ENCODE measurements at places on chromosomes 5 and 9.

DNA sequence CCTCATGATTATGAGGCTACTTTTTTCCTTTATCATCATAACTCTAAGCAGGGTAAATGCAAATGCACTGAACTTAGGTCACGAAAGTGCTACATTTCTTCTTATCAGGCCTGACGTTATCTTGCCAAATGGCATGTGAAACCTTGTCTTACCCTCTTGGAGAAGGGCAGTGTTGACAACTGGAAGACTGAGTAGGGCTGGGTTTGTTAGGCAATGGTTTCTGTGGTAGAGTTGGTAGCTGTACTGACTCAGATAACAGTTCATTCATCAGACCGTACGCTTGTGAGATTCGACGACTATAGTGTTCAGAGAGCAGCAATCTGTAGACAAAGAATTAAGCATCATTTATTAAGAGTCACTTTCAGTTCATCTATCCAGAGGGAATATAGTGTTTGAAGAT, 127.7 kb downstream of the CPLANE1 start:
- no peak for DNase-seq

DNA sequence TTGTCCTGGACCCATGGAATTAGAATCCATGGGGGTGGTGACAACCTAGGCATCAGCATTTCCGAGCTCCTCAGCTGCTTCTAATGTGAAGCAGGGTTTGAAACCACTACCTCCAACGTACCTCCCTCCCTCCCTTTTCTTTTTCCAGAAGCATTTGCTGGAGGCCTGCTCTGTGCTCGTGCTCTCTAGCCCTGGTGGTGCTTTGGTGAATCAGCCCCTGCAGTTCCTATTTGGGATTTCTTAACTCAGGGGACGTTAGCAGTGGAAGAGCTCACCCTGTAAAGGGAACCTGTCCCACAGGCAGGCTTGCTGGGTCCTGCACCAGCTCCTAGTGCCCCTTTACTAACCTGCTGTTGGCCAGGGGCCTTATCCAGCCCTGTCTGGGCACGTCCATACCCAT, 55.0 kb downstream of the NSG2 start:
- DNase-seq: no peak

DNA sequence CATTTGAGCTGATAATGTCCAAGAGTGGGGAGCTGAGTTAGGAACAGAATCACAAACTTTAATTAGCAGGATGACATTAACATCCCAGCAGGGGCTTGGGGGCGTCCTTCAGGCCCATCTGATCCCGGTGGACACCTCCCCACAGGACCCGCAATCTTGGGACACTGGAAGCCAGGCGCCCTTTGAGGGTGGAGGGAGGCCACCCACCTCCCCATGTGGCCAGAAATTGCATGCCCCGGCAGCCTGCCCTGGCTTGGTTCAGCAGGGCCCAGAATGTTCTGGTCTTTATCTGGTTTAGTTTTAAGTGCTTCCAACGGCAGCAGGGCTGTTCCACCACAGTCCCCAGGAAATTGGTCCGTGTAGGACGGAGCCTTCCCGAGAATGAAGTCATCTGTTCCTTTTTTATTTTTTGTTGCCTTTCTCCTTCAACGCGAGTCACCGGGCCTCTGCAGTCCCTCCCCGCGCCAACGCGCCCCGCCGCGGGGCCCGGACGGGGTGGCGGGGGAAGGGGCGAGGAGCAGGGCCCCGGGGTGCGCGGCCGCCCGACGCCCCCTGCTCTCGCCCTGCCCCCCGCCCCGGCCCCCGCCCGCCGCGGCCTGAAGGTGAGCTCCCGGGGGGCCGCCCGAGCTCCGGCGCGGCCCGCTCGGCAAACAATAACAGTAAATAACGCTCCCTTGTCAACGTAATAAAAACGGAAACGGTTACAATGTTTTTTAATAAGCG, 207.9 kb downstream of the C9orf50 start:
- DNase-seq: no peak

GRCh38 chr5:44774279-44774880, 34.4 kb upstream of the MRPS30 start:
- no peak for DNase-seq

- no peak for DNase-seq
Observed at GRCh38 chr5:71475788-71476384, 20.4 kb downstream of the BDP1 start.

DNA sequence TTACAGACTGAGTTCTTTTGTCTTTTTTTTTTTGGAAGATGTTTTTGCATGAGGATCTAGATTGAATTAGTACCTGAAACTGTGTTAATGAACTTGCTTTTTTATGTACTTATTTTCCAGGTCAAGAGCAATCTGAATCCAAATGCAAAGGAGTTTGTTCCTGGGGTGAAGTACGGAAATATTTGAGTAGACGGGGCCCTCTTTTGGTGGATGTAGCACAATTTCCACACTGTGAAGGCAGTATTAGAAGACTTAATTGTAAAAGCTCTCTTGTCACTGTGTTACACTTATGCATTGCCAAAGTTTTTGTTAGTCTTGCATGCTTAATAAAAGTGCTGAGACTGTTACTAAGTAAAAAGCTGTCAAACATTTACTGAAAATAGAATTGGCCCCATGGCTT, 14.5 kb downstream of the SLC23A1 start:
- DNase-seq: no peak

- no peak for DNase-seq
Observed at GRCh38 chr9:94882966-94883641, 156.6 kb downstream of the AOPEP start.

DNA sequence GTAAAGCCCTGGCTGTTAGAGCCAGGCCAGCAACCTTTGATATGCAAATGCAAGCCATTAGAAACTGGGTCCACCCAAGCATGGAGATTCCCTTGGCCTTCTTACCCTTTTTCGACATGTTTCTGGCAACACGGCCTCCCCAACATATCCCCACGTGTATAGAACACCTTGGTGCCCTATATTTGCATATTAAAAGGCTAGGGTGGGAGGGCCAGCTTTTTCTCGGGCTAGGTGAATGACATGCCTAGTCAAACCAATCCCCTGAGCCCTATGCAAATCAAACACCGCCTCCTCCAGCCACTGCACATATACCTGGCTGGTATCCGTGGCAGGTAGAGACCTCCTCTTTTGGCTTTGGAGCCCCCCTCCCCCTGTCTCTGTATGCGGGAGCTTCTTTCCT, 55.6 kb upstream of the ZFR start:
- DNase-seq: no peak

GRCh38 chr5:17228821-17229291, 11.4 kb downstream of the BASP1 start:
- no peak for DNase-seq

GRCh38 chr9:127828262-127829031, 25.8 kb downstream of the FPGS start:
- DNase-seq: no peak

GRCh38 chr9:129202613-129203555, 24.8 kb upstream of the IER5L start:
- DNase-seq: peak; percentile 72

GRCh38 chr5:173917788-173918786, 29.9 kb downstream of the CPEB4 start:
- peak; percentile 14 for DNase-seq

GRCh38 chr5:134877159-134877558, 3.0 kb downstream of the TXNDC15 start:
- DNase-seq: no peak

DNA sequence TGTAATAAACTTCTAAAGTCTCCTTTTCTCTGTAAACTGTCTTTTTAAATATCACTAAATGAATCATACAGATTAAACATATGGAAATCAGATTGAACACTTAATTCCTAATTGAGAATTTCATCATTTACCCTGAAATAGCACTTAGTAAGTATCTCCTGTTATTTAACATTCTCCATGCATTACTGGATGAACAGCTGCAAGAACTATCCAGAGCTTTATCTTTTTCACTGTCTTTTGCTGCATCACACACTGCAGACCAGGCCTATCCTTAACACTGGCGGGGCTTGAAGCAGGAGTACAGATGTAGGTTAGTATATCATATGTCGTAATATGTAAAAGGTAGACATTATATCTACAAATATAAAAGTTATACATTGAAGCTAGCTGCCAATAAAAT, 108.7 kb upstream of the EFNA5 start:
- DNase-seq: no peak

GRCh38 chr9:101097210-101097609, 68.7 kb downstream of the PLPPR1 start:
- DNase-seq: no peak

GRCh38 chr5:139488260-139488659, 5.7 kb upstream of the STING1 start:
- no peak for DNase-seq

DNA sequence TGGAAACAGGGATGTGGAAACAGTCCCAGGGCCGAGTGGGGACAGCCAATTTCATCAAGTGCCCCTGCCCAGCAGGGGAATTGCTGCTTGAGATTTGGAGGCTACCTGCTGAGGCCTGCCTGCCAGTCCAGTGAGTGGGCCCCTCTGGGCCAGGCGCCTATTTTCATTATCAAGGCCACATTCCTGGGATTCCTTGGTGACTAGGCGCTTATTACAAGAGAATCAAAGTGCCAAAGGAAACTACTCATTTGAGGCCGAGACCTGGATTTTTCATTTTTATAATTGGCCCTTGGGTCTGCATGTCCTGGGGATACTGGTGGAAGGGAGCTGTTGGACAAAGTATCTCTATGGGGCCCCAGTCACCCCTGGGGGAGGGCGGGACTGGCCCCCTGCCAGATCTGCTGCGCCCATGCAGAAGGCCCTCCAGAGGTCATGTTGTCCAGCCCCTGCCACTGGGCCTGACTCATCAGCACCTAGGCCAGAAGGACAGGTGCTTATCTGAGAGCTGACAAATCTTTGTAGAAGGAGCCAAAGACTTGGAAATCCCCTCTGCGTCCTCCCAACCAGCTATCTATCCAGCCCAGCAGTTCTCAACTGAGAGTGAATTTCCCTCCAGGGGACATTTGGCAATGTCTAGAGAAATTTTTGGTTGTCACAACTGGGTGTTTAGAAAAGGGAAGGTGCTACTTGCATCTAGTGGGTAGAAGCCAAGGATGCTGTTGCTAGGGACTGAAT, 45.6 kb downstream of the FOXI1 start:
- DNase-seq: no peak

- DNase-seq: no peak
Observed at GRCh38 chr5:55096861-55097260, 5.6 kb upstream of the GZMA start.

Measured in stimulated activated CD8-positive, alpha-beta memory T cell treated with anti-CD3 and anti-CD28 coated beads, Interleukin-4, amount 100 ng/mL, for 4 hours (primary cell).